T-helper 22 cell (primary cell): ENCODE measurements at places on chromosomes 11 and 22.

GRCh38 chr11:131002145-131002544 lies 85.9 kb upstream of the SNX19 start:
- DNase-seq: no peak

GRCh38 chr22:50329236-50329635 lies 2.4 kb upstream of the DENND6B start:
- no peak for DNase-seq

DNA sequence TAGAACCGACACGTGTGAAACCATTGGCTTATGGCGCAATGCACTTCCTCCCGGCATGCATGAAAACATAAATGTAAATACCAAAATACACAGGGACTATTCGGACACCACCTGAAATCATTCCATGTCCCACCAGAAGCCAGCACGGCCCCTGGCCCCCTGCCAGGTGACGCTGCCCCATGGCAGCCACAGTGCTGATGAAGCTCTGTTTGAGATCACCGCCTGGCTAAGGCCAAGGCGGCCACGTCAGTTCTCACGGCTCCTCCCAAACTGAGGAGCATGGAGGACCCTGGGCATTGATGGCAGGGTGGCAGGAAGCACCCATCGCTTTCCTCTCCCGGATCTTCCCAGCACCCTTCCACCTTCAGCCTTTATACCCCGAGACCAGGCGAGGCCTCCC lies 89.5 kb downstream of the CDKN1C start:
- DNase-seq: no peak

DNA sequence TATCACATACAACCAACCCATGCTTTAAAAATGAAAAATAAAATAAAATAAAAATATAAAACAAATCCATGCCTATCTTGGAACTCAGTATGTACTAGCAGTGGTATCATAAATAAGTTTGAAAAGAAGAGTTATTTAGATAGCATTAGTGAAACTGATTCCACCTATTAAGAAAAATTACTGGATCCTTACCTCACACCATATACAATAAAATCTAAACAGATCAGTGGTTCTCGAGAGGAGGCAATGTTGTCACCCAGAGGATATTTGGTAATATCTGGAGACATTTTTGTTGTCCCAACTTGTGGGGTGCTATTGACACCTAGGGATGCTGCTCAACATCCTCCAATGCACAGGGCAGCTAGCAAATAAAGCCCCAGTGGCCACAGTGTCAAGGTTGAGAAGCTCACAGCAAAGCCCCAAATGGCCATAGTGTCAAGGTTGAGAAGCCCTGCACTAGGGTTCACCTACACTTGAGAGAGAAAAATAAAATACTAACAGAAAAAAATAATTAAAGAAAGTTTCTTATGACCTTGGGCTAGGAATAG lies 9.9 kb upstream of the NDUFV1 start:
- DNase-seq: no peak

DNA sequence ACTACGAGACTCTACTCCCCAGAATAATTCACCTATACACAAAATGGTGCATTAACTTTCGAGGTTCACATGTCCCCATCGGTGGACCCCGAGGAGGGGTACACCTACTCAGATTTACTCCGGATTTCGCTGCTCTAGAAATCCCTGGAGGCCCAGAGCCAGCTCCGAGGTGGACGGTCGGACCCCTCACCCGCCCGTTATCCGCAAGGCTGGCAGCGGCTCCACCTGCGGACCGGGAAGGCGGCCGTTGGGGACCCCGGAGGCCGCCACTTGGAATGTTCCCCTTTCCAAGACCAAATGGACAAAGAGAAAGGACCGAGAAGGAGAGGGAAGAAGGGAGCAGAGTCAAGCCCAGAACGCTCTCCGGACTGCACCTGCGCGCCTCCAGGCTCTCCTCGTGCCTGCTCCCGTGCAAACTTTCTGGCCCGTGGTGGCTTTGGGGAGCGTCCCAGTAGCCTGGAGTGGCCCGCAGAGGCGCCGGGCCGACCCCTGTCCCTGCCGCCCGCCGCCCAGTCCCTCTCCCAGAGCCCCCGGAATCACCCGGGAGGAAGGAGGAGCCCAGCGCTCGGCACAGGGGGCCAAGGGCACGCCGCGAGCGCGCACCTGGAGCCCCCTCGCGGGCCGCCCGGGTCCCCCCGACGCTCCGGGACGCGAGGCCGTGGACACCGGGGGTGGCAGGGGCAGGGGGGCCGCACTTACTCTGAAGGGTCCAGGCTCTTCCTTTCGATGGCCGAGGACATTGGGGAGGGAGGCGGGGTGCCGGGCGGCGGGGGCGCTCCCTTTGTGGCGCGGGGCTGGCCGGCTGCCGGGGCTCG lies 23.0 kb downstream of the LMO2 start:
- DNase-seq: no peak

DNA sequence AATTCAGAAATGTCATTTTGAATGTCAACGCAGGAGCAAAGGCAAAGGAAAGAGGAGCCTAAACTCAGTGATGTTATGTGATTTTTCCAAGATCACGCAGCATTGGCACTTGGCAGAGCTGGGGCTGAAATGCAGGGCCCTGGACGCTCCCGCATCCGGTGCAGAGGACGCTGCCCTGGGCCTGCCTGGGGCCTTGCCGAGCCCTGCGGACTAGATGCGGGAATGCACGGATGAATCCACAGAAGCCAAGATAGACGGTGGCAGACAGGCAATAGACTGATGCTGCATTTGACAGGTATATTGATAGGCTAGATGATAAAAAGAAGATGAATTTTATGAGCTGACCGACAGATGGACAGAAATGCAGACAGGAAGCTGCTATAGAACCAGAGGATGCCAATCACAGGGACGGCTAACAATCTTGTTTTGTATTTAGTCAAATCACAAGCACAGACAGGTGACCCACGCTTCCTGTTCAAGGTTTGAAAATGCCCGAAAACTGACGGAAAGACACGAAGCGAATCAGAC lies 696 bp upstream of the MARK2 start:
- DNase-seq: no peak

- no peak for DNase-seq
Measured at GRCh38 chr11:62383822-62384221, 35.0 kb upstream of the SCGB1A1 start.

DNA sequence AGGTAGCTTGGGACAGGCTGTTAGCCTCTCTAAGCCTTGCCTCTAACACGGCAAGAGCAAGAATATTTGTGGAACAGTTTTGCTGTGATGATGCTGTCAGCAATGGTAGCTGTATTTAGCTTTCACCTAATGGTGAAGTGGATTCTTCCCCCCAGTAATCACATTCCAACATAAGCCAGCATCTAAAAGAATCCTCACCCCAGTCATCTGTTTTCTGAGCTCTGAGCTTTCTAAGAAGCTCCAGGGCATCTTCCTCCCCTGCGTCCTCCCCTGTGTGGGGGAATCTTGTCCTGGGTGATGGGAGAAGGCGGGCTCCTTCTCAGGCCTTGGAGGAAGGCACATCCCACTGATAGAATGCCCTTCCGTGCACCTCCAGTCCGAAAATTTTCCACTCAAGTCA lies 367.6 kb downstream of the BRD1 start:
- no peak for DNase-seq

- DNase-seq: no peak
Measured at GRCh38 chr11:126751242-126751641, 249.3 kb downstream of the KIRREL3 start.

GRCh38 chr11:118081241-118081958 lies 4.5 kb downstream of the TMPRSS4 start:
- no peak for DNase-seq

- DNase-seq: no peak
Measured at GRCh38 chr11:117940736-117941135, 11.5 kb upstream of the TMPRSS13 start.

DNA sequence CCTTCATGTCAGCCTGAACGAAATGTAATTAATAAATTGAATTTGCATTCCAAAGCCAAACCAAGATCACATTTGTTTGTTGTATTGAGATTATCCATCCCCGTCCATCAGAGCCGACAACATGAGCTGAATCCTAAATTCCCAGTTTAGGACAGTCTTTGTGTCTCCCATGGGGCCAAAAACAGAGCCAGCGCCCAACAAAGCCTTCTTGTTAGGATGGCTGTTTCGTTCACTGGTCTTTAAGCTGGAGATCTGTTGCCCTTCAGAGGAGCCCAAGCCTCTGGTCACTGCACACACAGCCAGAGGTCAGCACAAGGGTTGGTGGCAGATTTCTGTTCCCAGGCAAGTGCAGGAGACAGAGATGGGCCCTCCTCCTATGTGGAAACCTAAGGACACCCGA lies 25.8 kb downstream of the DSCAML1 start:
- no peak for DNase-seq

DNA sequence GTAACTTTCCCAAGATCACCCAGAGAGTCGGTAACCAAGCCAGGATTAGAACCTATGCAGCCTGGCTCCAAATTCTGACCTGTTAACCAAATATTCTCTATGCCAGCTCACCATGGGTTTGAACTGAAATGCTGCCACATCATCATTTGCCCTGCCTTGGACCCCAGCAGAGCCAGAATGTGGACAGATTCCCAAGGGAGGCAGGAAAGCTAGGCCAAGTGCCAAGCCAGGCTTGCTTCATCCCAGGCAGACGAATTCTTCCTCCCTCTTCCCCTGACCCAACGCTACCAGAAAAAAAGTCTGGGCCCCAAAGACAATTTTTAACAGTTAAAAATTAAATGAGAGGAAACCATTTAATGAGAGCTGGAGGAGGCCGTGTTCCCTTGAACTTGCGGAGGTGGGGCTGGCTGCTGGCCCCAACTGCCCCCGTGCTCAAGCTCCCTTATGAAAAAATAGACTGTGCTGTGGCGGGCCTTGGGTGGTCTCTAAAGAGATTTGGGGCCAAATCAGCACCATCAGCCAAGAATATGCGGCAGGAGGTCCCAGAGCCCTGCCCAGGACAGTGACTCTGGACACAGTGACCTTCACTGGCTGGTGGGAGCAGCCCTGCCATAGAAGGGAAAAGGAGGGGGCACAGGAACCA lies 184.1 kb upstream of the SYT13 start:
- no peak for DNase-seq

DNA sequence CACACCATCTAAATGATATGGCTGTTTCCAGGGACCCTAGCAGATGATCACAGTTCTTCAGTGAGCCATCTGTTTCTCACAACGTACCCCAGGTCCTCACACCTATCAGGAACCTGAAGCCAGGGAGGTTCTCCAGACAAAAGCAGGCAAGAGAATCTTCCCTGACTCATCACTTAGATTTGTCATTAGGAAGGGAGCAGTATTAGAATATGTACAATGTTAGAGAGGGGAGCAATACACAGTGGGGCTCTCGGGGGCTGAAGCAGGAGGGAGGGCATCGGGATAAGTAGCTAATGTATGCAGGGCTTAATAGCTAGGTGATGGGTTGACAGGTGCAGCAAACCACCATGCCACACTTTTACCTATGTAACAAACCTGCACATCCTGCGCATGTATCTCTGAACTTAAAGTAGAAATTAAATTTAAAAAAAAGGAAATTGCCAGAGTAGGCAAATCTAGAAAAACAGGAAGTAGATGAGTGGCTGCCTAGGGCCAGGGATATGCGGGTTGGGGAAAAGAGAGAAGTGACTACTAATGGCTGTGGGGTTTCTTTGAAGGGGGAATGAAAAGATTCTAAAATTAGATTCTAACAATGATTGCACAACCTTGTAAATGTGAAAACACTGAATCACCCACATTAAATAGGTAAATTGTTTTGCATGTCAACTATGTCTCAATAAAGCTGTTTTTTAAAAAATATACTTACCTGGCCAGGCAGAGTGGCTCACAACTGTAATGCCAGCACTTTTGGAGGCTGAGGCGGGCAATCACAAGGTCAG lies 14.4 kb downstream of the C22orf42 start:
- DNase-seq: no peak

- DNase-seq: no peak
Measured at GRCh38 chr11:120112174-120112796, 25.6 kb downstream of the TRIM29 start.

DNA sequence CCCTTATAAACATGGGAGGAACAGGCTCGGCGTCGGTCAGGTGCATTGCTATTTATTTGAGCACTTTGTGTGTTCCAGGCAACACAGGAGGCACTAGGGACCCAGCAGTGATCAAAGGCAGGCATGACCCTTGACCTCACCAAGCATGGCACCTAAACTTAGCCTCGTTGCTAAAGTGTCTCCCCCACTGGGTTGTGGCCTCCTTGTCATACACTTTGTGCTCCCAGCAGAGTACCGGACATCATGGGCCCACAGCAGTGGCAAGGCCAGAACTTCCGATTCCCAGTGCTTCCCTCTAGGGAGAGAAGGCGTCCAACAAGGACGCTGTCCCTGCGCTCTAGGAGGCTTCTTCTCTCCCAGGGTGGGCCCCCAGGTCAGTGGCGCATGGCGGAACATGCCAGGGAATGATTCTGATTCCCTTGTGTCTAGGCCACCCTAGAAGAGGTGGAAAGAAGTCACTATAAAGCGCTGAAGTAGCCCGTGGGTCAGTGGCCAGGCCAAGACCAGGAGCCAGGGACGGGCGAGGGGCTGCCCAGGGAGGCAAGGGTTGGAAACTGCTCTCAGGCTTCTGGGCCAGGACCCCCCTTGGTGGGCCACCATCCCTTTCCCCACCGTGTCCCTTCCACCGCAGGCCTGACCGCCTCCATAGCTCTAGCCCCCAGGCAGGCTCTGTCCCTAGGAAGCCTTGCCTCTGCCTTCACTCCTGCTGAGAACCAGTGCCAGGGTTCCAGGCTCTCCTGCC lies 19.7 kb downstream of the TOM1 start:
- DNase-seq: no peak

DNA sequence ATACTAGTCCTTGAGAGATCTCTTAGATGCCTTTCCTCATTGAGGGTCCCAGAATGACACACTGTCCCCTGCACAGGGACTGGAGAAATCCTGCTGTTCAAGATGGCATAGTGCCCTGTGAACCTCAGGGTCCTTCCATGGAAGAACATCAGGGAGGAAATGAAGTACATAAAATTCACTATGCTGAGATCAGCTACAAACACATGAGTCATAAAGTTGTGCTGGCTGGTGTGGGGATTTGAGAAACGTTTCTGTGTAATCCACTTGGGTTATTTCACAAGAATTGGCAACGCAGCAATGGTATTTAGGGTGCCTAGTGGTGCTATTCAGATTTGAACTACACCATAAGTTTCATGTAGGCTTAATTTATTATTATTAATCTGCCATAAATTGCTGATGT lies 174.4 kb downstream of the MAML2 start:
- DNase-seq: no peak

DNA sequence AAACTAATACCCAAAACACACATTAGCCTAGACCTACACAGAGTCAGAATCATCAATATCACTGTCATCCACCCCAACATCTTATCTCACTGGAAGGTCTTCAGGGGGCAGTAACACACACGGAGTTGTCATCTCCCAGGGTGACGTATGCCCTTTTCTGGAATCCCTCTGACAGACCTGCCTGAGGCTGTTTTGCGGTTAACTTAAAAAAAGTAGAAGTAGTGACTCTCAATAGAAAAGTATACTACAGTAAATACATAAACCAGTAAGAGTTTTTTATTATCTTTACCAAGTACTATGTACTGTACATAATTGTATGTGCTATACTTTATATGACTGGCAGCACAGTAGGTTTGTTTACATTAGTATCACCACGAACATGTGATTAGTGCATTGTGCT lies 80.5 kb downstream of the PGR start:
- no peak for DNase-seq

DNA sequence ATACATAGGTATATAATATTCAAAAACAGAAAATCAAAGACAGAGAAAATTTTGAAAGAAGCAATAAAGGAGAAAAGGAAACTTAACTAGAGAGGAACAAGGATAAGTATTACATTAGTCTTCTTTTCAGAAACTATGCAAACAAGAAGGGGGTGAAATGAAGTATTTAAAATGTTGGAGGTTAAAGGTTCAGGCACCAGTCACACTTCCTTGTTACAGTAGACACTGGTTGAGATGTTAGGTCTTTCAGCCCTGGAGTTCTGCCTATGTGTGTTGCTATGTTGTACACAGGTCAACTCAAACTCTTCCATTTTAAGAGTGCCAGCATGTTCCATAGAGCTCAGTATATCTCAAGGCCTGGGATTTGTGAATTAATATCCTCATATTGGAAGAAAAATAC lies 6.0 kb upstream of the MS4A4A start:
- DNase-seq: no peak
